ENCODE measurements at places on chromosomes 2 and 18. TPM values are rescaled to one million over a fixed set of nuclear protein-coding genes. Genes with fewer than 3 reads are reported as not detected.

Gene ZNF804A
- not detected for total RNA-seq

Gene C18orf32
- total RNA-seq: 23.4 TPM

Gene SERPINB12
- not detected for total RNA-seq

Gene SULT1C2
- total RNA-seq: not detected

Gene WNT10A
- total RNA-seq: 1.0 TPM

Gene C1D
- 33.9 TPM for total RNA-seq

Gene SKOR2
- not detected for total RNA-seq

Gene PROKR1
- total RNA-seq: 0.09 TPM

Gene LHCGR
- total RNA-seq: not detected

DNA sequence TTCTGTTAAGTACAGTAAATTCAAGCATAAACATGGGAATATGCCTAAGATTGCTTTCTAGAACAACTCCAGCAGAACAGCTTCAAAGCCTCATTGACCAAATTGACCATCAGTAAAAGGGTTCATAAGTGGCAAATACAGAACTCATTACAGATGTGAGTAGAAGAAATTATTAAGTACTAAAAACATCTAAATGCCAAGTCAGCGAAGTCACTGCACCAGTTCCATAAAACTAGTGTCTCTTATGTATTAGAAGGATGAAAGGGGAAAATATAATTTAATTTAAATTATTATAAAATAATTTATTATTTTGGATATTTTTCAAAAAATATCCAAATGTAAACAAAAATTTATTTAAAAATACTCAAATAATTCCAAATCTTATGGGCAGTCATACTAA, 553.2 kb downstream of the ERBB4 start:
- no peak for DNase-seq
- no peaks in the 10 kb centered on the region for H3K27me3 ChIP-seq
- H3K4me1 ChIP-seq: no peaks in the 10 kb centered on the region

GRCh38 chr2:185338104-185338503, 400.5 kb upstream of the FSIP2 start:
- no peak for DNase-seq
- H3K4me1 ChIP-seq: no peaks in the 10 kb centered on the region
- H3K27me3 ChIP-seq: no peaks in the 10 kb centered on the region

DNA sequence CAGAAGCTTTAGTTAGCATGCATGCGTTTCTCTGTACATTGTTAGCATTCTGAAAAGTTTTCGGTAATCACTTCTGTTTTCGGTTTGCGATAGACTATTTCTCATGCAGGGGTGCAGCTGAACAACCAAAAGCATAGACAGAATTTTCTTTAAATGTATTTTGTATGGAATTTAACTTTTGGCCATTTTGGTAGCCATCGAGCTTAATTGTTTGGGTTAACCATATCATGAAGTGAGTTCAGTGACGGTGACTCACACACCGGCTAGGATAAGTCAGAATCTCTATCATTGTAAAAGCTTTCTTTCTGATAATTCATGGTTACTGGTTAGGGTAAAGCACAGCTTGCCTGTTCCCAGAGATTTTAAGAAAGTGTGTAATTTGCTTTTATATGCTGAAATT, 107.2 kb downstream of the CD226 start:
- no peaks in the 10 kb centered on the region for H3K4me1 ChIP-seq
- DNase-seq: no peak
- H3K27ac ChIP-seq: no peak overlapping the region
- no peak overlapping the region for H3K4me3 ChIP-seq
- no peaks in the 10 kb centered on the region for H3K27me3 ChIP-seq

GRCh38 chr2:69224512-69224837, 162.6 kb downstream of the GFPT1 start:
- no peaks in the 10 kb centered on the region for H3K27me3 ChIP-seq
- no peaks in the 10 kb centered on the region for H3K4me1 ChIP-seq
- H3K27ac ChIP-seq: no peak overlapping the region
- DNase-seq: no peak

GRCh38 chr2:86234563-86235131, 35.4 kb downstream of the MRPL35 start:
- H3K4me1 ChIP-seq: no peaks in the 10 kb centered on the region
- H3K36me3 ChIP-seq: no peaks in the 10 kb centered on the region

DNA sequence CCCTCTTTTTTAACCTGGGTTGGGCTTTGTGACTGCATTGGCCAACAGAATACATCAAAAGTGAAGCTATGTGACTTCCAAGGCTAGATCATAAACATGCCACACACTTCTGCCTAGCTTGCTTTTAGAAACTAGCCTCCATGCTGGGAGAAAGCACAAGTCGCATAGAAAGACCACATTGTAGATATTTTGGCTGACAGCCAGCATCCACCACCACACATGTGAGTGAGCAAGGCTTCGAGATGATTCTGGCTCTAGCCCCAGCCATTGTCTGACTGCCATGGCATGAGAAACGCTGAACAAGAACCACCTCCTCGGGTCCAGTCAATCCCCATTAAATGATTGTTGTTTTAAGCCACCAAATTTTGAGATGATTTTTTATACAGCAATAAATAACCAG, 66.8 kb upstream of the STPG4 start:
- H3K4me3 ChIP-seq: no peak overlapping the region
- no peaks in the 10 kb centered on the region for H3K4me1 ChIP-seq
- DNase-seq: no peak
- no peaks in the 10 kb centered on the region for H3K27me3 ChIP-seq

GRCh38 chr2:163469561-163469962, 266.2 kb downstream of the FIGN start:
- H3K27ac ChIP-seq: no peak overlapping the region
- no peaks in the 10 kb centered on the region for H3K36me3 ChIP-seq
- H3K4me1 ChIP-seq: no peaks in the 10 kb centered on the region
- no peak for DNase-seq
- H3K4me3 ChIP-seq: no peak overlapping the region

GRCh38 chr2:138652378-138652777, 127.8 kb downstream of the NXPH2 start:
- no peak overlapping the region for H3K27ac ChIP-seq
- no peaks in the 10 kb centered on the region for H3K27me3 ChIP-seq
- DNase-seq: no peak
- H3K4me1 ChIP-seq: no peaks in the 10 kb centered on the region
- H3K4me3 ChIP-seq: no peak overlapping the region
- no peaks in the 10 kb centered on the region for H3K36me3 ChIP-seq

- no peaks in the 10 kb centered on the region for H3K27me3 ChIP-seq
- H3K27ac ChIP-seq: no peak overlapping the region
- no peak for DNase-seq
- H3K4me1 ChIP-seq: no peaks in the 10 kb centered on the region
- no peak overlapping the region for H3K4me3 ChIP-seq
These were observed 3.5 kb upstream of the APOB start for GRCh38 chr2:21047141-21048009.

GRCh38 chr2:3876685-3877084, 173.3 kb downstream of the DCDC2C start:
- H3K4me3 ChIP-seq: no peak overlapping the region
- no peaks in the 10 kb centered on the region for H3K36me3 ChIP-seq
- no peak for DNase-seq
- H3K4me1 ChIP-seq: no peaks in the 10 kb centered on the region

DNA sequence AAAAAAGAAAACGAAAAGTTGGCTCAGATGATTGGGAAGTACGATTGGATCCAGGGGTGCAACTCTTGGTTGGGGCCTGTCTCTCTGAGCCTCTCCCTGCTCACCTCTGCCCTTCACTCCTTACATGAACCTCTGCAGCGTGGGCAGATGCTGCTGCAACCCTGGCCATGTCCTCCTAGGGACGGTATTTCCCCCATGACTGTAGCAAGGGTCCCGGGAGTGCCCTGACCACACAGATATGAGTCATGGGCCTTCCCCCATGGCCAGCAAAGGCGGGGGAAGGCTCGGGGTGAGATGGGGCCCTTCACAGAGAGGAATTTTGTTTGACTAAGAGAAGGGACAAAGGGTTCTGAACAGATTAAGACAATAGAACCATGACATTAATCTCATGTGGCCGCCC, 129.0 kb downstream of the NCK2 start:
- no peaks in the 10 kb centered on the region for H3K36me3 ChIP-seq
- DNase-seq: no peak
- H3K27ac ChIP-seq: peak overlapping the region; percentile 10
- H3K4me1 ChIP-seq: peaks cover 94% of the 10 kb centered on the region
- H3K4me3 ChIP-seq: no peak overlapping the region

Data from CD8-positive, alpha-beta memory T cell (primary cell).